SJSA1 (cell line): ENCODE measurements at places on chromosomes 13 and 19. TPM values are rescaled to one million over a fixed set of nuclear protein-coding genes. Genes with fewer than 3 reads are reported as not detected.

The BRME1 gene
- total RNA-seq, result 0.21 TPM in 1 of 2 replicates, not detected in the other

GRCh38 chr19:53647792-53648191 lies 16.0 kb downstream of the DPRX start:
- H3K27me3 ChIP-seq, result no peaks in the 10 kb centered on the region
- no peak overlapping the region for H3K4me3 ChIP-seq
- no peaks in the 10 kb centered on the region for H3K4me1 ChIP-seq
- DNase-seq, result no peak

- no peaks in the 10 kb centered on the region for H3K36me3 ChIP-seq
- no peak overlapping the region for H3K4me3 ChIP-seq
- no peaks in the 10 kb centered on the region for H3K27me3 ChIP-seq
- no peak for DNase-seq
These were observed 775.9 kb upstream of the KLHL1 start for GRCh38 chr13:70884196-70884595.

GRCh38 chr13:96052656-96053002 lies 572 bp downstream of the UGGT2 start:
- peaks cover 15% of the 10 kb centered on the region for H3K27me3 ChIP-seq
- H3K27ac ChIP-seq, result peak overlapping the region; percentile 66
- H3K4me1 ChIP-seq, result peaks cover 14% of the 10 kb centered on the region
- no peak for DNase-seq
- peaks cover 10% of the 10 kb centered on the region for H3K36me3 ChIP-seq
